ENCODE measurements at places on chromosomes 2 and 18. TPM values are rescaled to one million over a fixed set of nuclear protein-coding genes. Genes with fewer than 3 reads are reported as not detected.

Gene CABYR
- total RNA-seq, result 2.3 TPM

Gene INHBB
- not detected for total RNA-seq

DNA sequence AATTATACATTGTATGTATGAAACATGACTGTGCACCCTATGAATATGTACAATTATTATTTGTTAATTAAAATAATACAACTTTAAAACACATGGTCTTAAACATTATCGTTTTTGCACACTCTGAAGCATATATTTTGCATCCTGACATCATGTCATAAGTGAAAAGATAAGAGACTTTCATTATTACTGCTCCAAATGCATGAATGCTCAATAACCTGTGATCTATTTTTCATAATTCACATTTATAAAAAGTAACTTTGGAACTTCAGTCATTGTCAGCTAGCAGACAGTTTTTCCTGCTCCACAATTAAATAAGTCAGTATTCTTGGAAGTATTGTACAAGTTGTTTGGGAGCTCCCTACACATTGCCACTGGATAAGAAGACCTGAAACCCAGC is 1.3 kb upstream of the ITPRIPL1 start:
- peak overlapping the region; percentile 97 for H3K4me3 ChIP-seq
- H3K27me3 ChIP-seq, result no peaks in the 10 kb centered on the region

GRCh38 chr2:121044412-121044811 is 240.6 kb downstream of the TFCP2L1 start:
- DNase-seq, result no peak
- H3K27me3 ChIP-seq, result no peaks in the 10 kb centered on the region
- no peaks in the 10 kb centered on the region for H3K4me1 ChIP-seq
- H3K36me3 ChIP-seq, result no peaks in the 10 kb centered on the region

- H3K4me1 ChIP-seq, result no peaks in the 10 kb centered on the region
- no peaks in the 10 kb centered on the region for H3K36me3 ChIP-seq
- peaks cover 8% of the 10 kb centered on the region for H3K27me3 ChIP-seq
These were observed 75.9 kb downstream of the ITGB1BP1 start for GRCh38 chr2:9347411-9347881.

- H3K4me1 ChIP-seq, result peaks cover 2% of the 10 kb centered on the region
- H3K27me3 ChIP-seq, result no peaks in the 10 kb centered on the region
- peaks cover 5% of the 10 kb centered on the region for H3K36me3 ChIP-seq
- DNase-seq, result no peak
- H3K27ac ChIP-seq, result no peak overlapping the region
- no peak overlapping the region for H3K4me3 ChIP-seq
These were observed 190.7 kb downstream of the GBX2 start for GRCh38 chr2:235977445-235977844.

DNA sequence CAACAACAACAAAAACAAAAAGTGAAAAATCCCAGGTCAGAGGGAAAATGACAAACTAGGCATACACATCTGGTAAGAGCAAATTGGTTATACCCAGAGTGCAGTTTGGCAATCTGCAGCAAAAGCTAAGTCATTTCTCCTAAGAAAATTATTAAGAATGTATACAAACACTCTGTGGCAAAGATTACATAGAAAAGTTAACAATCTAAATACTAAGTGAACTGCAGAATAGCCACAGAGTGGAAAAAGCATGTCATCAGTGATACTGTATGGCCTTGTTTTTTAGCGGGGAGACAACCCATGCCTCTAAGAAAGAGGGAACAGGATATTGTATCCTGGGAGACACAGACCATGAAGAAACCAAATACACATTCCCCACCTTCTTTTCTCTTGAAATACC is 136.0 kb upstream of the ITGB6 start:
- no peak for DNase-seq
- peak overlapping the region; percentile 29 for H3K27ac ChIP-seq
- H3K36me3 ChIP-seq, result no peaks in the 10 kb centered on the region
- no peak overlapping the region for H3K4me3 ChIP-seq

GRCh38 chr2:60972889-60973656 is 44.4 kb upstream of the PEX13 start:
- no peaks in the 10 kb centered on the region for H3K27me3 ChIP-seq
- H3K4me1 ChIP-seq, result peaks cover 11% of the 10 kb centered on the region
- H3K27ac ChIP-seq, result no peak overlapping the region
- no peaks in the 10 kb centered on the region for H3K36me3 ChIP-seq

DNA sequence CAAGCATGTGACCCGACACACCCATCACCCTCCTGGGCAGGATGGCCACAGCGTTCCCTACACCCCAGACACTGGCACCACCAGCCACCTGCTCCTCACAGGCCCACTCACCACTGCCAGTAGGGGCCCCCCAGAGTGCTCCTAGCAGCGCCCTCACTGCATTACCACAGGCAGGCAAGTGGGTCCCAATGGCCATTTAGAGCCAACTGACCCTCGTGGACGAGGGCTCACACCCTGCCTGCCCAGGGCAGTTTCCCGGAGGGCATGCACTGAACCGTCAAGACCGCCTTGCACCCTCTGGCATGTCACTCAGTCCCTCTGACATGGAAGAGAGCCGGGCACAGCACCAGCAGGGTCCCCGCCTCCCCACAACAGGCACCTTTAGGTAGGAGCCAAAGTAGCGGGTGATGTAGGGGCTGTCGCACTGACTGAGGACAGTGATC is 7.3 kb downstream of the STK25 start:
- DNase-seq, result no peak
- H3K4me1 ChIP-seq, result peaks cover 5% of the 10 kb centered on the region
- no peak overlapping the region for H3K4me3 ChIP-seq
- H3K36me3 ChIP-seq, result no peaks in the 10 kb centered on the region

DNA sequence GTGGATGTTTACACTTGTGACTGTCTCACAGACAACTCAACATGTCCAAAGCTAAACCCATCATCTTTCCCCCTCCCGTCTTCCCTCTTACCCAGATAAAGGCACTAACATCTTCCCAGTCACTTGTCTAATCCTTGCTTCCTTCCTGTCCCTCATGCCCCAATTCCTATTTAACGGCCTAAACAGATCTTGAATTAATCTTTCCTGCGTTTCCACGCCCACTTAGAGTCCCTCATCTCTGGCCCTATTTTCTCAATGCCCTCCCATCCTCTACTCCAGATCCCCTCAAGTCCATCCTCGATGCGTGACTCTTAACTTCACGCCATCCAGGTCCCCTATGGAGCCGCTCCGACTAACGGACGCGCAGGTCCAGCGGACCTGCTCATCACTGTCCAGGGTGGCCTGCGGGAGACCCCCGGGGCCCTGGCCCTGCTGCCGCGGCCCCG is 682 bp upstream of the SCLY start:
- H3K4me1 ChIP-seq, result peaks cover 39% of the 10 kb centered on the region
- peaks cover 15% of the 10 kb centered on the region for H3K36me3 ChIP-seq
- DNase-seq, result no peak
- peak overlapping the region; percentile 94 for H3K4me3 ChIP-seq
- H3K27me3 ChIP-seq, result peaks cover 14% of the 10 kb centered on the region
- peak overlapping the region; percentile 92 for H3K27ac ChIP-seq

GRCh38 chr18:46315161-46315560 is 211.0 kb downstream of the HAUS1 start:
- H3K27ac ChIP-seq, result no peak overlapping the region
- no peak for DNase-seq
- no peaks in the 10 kb centered on the region for H3K36me3 ChIP-seq

DNA sequence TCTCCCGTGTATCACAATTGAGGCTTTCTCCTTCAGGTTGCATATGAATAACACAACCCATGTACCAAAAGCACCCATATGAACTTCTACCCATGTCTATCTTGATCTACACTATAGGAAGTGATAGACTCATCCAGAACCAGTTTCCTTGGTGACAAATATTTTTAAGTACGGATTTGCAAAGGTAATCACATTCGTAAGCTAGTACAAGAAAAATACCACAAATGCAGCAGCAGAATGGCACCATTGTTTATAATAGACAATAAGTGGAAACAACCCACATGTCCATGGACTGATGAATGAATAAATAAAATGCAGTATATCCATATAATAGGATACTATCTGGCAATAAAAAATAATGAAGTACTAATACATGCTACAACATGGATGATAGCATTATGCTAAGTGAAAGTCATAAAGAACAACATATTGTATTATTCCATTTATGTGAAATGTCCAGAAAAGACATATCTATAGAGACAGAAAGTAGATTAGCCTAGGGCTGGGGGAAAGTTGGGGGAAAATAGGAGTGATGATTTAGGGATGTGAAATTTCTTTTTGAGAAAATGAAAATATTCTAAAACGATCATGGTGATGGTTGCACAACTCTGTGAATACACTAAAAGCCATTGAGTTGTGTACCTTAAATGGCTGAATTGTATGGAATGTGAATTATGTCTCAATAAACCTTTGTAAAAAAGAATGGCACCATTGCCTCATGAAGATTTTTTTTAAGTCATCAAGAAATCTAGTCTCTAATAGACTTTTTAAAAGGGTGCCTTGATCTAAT is 3.4 kb upstream of the CCDC88A start:
- H3K4me3 ChIP-seq, result no peak overlapping the region
- H3K27ac ChIP-seq, result no peak overlapping the region
- no peaks in the 10 kb centered on the region for H3K36me3 ChIP-seq
- H3K4me1 ChIP-seq, result peaks cover 28% of the 10 kb centered on the region
- no peak for DNase-seq

DNA sequence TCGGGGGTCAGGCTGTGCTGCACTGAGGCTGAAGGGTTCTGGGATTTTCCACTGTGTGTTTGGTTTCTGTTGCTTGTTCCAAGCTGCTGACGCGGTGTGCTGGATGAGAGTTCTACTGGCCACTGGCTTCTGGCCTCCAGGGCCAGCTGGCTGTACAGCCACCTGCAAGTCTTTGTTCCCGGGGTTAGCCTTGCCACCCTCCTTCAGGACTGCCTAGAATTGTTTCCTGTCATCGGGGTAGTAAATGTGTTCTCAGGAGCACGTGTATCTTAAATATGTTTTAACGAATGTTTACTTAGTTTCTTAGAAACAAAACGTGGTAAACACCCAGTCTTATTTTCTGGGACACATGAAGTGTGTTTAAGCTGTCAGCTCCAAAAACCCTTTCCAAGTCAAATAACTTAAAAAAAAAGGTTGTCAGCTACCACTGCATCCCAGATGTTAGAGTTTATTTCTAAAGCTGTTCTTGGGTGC is 231.2 kb downstream of the AGAP1 start:
- no peaks in the 10 kb centered on the region for H3K36me3 ChIP-seq
- H3K4me1 ChIP-seq, result peaks cover 6% of the 10 kb centered on the region
- no peaks in the 10 kb centered on the region for H3K27me3 ChIP-seq
- no peak overlapping the region for H3K4me3 ChIP-seq

DNA sequence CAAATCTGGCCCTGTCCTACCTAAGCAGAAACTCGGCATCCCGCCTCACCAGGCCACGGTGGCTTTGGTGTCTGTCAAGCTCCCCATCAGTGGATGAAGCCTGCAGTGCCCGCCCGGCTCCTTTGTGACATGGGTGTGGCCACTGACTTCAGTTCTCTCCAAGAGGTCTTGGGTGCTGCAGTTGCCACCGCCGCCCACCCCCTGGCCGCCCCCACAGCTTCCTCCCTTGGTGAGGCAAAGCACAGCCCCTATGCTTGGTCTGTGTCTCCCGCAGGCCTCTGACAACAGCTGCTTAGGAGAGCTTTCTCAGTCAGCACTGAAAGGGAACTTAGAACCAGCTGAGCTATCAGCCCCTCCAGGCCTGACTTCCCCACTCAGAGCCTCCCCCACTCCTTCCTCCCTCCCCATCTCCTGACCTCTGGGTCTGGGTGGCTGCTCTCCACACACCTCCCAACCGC is 22.9 kb upstream of the GPR55 start:
- peak overlapping the region; percentile 56 for H3K4me3 ChIP-seq
- peaks cover 6% of the 10 kb centered on the region for H3K36me3 ChIP-seq
- H3K4me1 ChIP-seq, result peaks cover 61% of the 10 kb centered on the region

- no peak overlapping the region for H3K4me3 ChIP-seq
- no peak for DNase-seq
- H3K27me3 ChIP-seq, result no peaks in the 10 kb centered on the region
- H3K36me3 ChIP-seq, result no peaks in the 10 kb centered on the region
- no peak overlapping the region for H3K27ac ChIP-seq
- H3K4me1 ChIP-seq, result peaks cover 28% of the 10 kb centered on the region
These were observed 9.6 kb downstream of the CYB5A start for GRCh38 chr18:74281980-74282754.

DNA sequence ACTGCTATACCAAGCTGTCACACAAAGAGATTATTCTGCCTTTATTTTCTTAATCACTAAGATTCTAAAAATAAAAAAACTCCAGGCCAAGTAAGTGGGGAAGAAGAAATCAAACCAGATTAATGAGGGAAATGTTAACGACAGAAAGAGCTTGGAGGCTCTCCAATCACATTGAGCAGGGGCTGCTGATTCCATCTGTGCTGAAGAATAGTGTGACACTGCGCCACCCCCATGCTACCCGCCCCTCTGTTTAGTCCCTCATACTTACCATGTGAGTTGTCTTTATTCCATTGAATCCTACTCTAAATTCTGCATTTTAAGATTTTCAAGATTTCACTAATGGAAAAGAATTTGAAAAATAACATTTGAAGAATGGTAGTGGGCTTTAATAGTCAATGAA is 998.0 kb upstream of the CDH2 start:
- no peaks in the 10 kb centered on the region for H3K36me3 ChIP-seq
- H3K4me3 ChIP-seq, result no peak overlapping the region
- H3K27ac ChIP-seq, result no peak overlapping the region
- no peak for DNase-seq

- peaks cover 6% of the 10 kb centered on the region for H3K27me3 ChIP-seq
- H3K4me1 ChIP-seq, result peaks cover 6% of the 10 kb centered on the region
- H3K36me3 ChIP-seq, result no peaks in the 10 kb centered on the region
- DNase-seq, result no peak
These were observed 14.0 kb upstream of the IL1B start for GRCh38 chr2:112850588-112850987.

DNA sequence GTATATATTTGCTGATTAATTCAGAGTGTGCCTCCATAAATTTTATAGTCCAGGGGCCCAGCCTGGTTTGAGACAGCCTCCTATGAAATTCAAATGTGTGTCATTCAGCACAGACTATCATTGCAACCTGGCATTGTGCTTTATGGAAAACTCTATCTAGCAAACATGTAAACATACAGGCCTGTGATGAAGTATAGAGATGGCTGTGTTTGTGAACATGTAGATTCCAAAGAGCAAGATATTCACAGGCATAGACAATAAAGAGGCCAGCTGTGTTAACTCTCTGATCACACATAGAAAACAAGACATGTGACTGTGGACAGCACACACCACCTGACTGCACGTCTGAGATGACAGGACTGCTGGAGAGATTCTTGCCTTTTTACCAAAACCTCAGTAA is 297.9 kb downstream of the EN1 start:
- no peak overlapping the region for H3K4me3 ChIP-seq
- H3K4me1 ChIP-seq, result no peaks in the 10 kb centered on the region
- no peak overlapping the region for H3K27ac ChIP-seq
- no peak for DNase-seq
- peaks cover 2% of the 10 kb centered on the region for H3K27me3 ChIP-seq
- no peaks in the 10 kb centered on the region for H3K36me3 ChIP-seq

DNA sequence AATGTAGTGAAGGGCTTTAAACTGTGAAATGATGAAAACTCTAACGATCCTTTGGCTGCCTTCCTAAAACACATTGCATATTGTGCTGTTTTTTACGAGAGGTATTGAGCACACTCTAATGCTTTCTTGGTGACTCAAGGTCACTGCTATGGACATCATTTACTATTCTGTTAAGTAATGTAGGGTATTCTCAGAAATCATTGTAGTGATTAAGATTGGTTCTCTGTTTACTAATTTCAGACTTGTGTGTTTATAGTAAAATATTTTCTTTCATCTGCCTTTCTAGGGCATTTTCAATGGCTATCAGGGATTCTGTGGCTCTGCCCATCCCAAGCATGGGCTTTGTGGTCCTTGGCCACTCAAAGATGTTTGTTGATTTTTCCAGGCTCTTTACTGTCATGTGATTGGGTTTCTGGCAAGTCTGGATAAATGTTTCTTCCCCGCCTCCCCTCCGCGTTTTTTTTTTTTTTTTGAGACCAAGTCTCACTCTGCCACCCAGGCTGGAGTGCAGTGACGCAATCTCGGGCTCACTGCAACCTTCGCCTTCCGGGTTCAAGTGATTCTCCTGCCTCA is 29.3 kb downstream of the UBE2F start:
- DNase-seq, result no peak
- H3K27me3 ChIP-seq, result no peaks in the 10 kb centered on the region
- no peak overlapping the region for H3K4me3 ChIP-seq
